Cardiac septum (tissue), 1 donor: ENCODE measurements at places on chromosomes 6 and 20.

DNA sequence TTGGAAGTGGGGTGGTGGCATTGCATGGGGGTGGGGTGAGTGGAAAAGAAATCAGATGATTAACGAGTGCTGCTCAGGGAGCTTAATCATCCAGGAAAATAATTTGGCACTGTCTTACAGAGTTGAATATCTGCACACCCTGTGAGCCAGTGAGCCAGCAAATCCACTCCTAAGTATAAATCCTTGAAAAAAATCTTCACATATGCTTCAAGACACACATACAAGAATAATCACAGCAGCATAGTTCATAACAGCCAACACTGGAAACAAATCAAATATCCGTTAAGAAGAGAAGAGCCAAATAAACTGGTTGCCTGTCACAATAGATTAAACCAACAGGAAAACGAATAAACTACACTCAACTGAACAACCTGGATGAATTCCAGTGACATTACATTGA lies 62.8 kb downstream of the SAMD3 start:
- DNase-seq = no peak

- no peak for DNase-seq
Observed at GRCh38 chr20:2315440-2315778, 19.6 kb downstream of the TGM3 start.

GRCh38 chr20:54680872-54681619 lies 205.7 kb downstream of the DOK5 start:
- DNase-seq = no peak

DNA sequence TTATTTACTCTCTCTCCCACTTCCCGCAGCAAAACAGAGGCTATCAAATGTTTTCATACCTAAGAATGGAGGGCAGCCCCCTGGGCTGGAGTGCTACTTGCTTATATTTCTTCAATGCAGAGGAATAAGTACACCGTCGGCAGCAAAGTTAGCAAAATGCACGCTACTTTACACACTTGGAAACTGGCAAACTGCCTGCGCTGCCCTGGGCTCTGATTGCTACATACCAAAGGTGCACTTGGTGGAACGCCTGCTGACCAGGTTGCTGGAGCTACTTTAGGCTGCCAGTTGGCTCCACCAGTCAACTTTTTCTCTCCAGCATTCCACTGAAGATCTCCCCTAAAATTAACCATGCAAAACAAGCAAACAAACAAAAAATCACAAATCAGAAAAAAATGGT lies 62.4 kb downstream of the PRSS35 start:
- DNase-seq = no peak

DNA sequence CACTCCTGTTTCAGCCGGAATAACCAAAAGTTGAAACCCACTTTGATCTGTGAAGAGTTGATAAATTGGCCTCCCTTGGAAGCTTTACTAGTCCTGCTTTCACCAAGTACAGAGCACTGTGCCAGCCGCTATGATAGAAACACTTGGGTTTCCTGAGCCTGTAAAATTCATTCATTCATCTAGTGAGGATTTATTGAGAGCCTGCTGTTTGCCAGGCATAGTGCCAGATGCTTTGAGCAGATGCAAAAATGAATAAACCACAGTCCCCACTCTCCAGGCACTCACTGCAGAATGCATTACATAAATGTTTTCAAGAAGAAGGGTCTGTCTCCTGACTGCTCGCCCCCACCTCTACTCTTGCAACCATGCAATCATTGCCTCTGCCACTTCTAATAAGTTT lies 25.3 kb upstream of the TMEM217 start:
- no peak for DNase-seq

DNA sequence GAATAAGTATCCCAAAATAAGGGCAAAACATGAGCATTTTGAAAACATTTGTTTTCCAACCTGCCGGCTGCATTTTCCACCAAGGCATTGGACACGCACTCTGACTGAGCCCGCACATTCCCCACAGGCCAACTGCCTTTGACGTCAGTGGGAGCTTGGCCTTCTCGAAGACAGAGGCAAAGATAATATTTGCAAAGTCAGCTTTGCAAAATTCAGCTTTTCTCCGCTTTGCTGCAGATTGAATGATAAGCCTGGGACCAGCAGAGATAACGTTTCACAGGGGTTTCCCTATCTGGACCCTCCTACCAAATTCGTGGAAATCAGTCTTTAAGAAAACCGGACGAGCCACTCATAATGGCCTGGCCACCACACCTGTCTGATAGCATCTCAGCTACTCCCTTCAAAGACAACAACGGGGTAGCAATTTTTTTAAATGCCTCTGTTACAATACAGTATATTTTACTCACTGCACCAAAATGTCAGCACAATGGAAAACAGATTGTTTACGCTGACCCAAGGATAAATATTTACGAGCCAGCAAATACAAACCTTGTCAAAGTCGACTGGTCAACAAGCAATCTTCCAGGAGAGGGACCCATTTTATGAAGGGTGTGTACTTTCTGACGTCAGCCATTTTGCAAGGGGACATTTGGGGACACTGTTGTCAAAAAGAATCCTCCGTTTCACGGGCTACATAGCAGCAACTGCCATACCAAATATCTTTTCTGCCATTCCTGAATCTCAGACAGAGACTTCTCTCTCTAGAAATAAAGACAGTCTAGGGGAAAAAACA lies 100.5 kb downstream of the TFAP2A start:
- no peak for DNase-seq

DNA sequence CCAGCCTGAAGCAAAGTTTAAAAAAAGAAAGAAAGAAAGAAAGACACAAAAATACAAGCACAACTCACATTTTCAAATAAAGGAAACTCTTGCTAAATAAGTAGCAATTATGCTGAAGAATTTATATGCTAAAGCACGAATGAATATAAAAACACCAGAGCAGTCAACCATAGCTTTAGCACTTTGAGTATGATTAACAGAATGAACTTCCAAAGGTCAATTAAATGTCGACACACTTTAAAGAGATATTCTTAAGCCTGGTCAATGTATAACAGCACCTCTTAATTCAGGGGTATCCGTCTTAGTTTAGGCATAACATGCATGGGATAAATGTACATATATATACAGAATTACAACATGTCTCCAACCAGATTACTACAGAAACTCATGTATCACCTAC lies 125.9 kb downstream of the OGFRL1 start:
- DNase-seq = no peak

GRCh38 chr6:126811321-126811720 lies 307.1 kb upstream of the RSPO3 start:
- DNase-seq = no peak

DNA sequence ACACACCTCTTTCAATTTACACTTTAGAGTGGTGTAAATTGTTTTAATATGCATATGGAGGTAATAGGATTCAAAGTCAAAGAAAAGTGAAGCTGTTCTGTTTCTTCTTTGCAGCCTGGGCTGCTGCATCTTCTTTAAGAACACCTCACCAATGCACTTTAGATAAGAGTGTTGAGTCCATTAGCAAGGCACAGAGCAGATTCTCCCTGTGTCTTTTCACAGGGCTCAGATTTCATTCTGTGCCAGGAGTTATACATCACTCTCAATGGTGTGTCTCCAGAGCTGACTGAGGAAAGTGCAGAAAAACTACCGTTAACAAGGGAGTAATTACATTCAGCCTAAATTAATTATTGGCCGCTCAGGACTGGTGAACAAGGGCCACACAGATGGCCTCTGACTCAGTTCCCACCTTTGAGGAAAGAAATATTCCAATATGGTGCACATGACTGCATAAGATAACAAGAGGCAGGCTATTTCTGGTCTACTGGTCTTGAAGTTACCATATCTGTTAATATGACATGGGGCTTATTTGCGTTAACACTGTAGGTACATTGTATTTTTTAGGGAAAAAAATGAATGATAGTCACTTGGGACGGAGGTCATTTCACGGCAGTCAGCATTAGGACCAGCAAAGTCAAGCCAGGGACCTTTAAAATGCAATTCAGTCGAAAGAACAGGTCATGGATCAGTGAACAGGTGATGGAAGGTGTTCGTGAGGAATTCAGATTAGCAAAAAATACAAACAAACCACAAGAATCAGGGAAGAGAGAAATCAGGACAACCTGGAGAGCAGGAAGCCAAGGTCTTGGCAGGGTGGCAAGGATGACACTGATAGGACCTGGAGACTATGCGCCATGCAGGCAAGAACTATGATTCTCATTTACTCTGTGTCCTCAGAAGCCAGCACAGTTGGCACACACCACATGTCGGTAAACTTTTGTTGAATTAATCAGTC lies 203.7 kb downstream of the TBX18 start:
- no peak for DNase-seq

DNA sequence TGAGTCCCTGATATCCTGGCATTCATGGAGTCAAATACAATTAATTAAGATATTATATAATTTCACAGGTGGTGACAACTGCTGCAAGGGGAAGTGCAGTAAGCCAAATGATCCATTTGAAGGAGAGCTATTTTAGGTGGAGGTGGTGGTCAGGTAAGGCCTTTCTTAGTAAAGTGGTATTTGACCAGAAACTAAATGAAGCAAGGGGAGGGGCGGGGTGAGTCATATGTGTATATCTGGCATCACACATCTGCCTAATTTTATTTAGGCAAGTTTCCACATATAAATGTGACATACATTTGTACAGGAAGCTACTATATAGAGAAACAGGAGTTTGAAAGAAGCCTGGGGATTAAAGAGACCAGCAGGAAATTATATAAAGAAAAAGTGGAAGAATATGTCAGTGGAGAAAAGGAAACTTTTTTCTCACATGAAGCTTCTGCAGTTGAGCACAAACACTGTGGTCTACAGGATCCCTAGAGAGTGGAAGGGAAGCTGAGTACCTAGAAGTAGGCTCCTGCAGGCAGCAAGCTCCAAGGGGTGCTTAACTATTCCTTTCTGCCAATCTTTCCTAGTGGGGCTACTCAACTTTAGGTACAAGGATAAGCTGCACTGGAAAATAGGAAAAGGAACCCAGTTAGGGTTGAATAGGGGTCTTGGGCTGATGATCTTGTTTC lies 99.6 kb downstream of the OGFRL1 start:
- no peak for DNase-seq

DNA sequence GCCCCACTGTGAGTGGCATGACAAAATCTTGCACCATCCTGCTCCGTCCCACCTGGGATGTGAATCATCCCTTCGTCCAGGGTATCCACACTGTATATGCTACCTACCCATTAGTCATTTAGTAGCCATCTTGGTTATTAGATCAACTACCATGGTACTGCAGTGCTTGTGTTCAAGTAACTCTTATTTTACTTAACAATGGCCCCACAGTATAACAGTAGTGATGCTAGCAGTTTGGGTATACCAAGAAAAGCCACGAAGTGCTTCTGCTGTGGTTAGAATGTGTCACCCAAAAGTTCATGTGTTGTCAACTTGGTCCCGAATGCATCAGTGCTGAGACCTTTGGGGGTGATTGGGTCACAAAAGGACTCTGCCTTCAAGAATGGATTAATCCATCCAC lies 11.7 kb downstream of the OSER1 start:
- no peak for DNase-seq

DNA sequence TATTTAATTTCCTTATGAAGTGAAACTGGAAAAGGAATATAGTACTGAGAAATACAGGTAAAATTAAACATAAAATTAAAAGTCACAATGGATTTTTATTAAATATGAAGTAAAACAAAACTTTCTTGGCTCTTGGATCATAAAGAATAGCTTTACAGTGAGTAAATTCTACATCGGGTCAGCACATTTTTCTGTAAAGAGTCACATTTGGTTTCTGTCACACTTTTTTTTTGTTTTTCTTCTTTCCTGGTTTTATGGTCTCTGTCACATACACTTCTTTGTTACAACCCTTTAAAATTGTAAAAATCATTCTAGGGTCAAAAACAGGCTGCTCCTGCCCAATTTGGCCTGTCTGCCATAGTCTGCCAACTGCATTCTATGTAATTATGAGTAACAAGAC lies 254.4 kb upstream of the POU3F2 start:
- no peak for DNase-seq

DNA sequence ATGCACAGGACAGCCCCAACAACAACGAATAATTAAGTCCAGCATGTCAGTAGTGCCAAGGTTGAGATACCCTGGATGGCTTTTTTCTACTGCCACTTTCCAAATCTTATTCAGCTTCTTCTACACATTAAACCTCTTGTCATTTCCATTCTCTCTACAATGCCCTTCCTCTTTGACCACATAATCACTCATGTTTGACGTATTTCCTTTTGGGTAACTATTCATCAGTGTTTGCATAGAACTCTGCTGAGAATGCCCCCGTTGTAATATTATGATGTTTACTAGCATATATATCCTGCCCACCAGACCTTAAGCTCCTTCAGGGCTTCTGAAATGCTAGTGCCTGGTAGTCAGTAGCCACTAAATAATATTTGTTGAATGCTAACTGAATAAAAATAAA lies 515.3 kb upstream of the RNF217 start:
- no peak for DNase-seq

GRCh38 chr6:43982084-43982625 lies 145.1 kb downstream of the MRPL14 start:
- DNase-seq = peak; percentile 15

GRCh38 chr6:166935353-166935752 lies 21.0 kb downstream of the RNASET2 start:
- DNase-seq = no peak

DNA sequence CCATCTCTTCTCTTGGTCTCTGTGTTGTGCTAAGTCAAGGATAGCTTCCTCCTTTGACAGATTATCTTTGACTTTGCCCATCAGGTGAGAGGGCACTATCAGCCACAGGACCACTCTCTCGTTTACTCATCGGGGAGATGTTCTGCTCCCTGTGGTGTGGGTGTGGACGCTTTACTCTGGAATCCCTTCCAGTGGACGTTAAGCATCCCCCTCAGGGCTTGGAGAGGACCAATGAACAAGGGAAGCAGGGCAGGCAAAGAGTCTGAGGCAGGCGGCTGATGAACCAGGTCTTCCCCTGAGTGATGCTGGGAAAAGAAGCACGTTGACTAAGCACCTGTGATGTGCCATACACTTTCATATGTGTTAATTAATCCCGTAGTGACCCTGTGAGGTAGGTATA lies 21.0 kb upstream of the RNF24 start:
- DNase-seq = no peak

DNA sequence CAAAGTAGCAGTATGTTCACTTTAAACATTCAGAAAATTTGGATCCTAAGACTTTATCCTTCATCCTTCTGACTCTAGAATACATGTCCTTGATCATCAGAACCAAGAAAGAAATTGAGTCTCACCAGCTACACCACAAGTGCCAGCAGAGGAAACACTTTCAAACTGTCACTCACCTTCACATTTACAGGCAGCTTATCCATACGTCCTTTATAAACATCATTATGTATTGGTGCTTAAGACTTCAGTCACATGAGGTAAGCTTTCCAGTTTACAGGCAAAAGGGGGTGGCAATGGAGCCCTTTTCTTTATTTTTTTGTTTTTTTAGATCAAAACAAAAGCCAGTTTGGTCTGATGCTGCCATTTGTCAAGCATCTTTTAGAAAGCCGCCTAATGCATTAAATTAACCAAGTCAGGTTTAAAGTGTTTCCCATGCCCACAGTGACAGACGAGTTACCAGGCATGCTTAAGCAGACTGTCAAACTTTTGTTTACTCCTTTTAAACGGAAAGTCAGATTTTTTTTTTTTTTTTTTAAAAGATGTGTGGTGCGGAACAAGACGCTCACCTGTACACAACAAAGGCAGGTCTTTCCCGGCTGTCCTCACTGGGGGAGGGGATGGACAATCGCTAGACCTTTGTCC lies 952 bp upstream of the BRPF3 start:
- DNase-seq = no peak

- DNase-seq = peak; percentile 49
Observed at GRCh38 chr6:4564801-4565271, 211.4 kb upstream of the CDYL start.

- no peak for DNase-seq
Observed at GRCh38 chr6:1757131-1757530, 147.4 kb downstream of the FOXC1 start.
